Thoracic aorta (tissue), 2 donors: ENCODE measurements at places on chromosomes 1 and 21. TPM values are rescaled to one million over a fixed set of nuclear protein-coding genes. Genes with fewer than 3 reads are reported as not detected.

DNA sequence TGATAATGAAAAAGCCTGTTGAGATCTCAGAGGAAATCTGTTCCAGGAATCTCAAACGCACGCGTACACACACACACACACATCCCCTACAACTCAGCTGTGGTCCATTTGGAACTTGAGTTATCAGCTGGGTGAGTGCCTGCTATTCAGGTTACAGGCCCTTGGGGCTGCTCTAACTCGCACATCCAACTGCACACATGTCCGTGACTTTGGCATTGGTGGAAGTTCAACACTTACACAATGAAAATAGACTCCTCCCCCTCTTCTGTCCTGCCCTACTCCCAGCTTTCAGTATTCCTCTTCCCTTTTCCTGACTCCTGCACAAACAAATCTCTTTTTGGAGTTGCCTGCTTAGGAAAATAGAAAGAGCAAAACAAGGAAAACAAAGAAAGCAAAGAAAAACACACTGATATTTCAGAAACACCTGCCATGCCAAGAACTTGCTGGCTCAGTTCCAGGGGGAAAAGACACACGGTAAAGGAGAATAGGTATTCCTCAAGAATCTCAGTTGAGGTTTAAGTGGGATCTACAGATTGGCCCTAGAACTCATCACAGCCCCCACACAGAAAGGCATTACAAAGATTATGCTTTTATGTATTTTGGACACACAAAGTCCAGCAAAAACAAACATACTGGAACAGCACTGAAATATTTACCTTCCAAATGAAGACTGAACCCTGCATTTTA lies 140.9 kb downstream of the TGFBR3 start:
- DNase-seq = no peak

DNA sequence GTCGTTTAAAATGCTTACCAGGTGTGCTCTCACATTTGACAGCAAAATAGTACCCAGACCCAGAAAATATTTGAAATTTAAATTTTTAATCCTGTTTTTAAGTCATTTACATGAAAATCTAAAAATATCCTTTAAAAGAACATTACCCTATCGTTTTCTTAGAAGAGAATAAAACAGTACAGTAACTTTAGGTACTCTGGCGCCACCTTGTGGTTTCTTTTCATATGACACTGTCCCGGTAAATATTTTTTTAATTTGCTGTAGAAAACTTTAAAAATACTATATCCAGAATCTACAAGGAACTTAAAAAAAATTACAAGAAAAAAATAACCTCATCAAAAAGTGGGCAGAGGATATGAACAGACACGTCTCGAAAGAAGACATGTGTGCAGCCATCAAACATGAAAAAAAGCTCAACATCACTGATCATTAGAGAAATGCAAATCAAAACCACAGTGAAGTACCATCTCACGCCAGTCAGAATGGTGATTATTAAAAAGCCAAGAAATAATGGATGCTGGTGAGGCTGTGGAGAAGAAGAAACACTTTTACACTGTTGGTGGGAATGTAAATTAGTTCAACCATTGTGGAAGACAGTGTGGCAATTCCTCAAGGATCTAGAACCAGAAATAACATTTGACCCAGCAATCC lies 129.2 kb downstream of the RGS21 start:
- DNase-seq = no peak

- no peak for DNase-seq
Measured at GRCh38 chr21:28793043-28793442, 199.6 kb downstream of the LTN1 start.

GRCh38 chr1:87156124-87156523 lies 172.6 kb upstream of the LMO4 start:
- no peak for DNase-seq

- no peak for DNase-seq
Measured at GRCh38 chr1:157431751-157432150, 120.6 kb downstream of the FCRL5 start.

- DNase-seq = no peak
Measured at GRCh38 chr1:207431508-207431907, 22.6 kb upstream of the CR2 start.

- DNase-seq = no peak
Measured at GRCh38 chr1:70587872-70588366, 176.9 kb downstream of the CTH start.

GRCh38 chr1:234660536-234661316 lies 50.7 kb upstream of the IRF2BP2 start:
- no peak for DNase-seq

DNA sequence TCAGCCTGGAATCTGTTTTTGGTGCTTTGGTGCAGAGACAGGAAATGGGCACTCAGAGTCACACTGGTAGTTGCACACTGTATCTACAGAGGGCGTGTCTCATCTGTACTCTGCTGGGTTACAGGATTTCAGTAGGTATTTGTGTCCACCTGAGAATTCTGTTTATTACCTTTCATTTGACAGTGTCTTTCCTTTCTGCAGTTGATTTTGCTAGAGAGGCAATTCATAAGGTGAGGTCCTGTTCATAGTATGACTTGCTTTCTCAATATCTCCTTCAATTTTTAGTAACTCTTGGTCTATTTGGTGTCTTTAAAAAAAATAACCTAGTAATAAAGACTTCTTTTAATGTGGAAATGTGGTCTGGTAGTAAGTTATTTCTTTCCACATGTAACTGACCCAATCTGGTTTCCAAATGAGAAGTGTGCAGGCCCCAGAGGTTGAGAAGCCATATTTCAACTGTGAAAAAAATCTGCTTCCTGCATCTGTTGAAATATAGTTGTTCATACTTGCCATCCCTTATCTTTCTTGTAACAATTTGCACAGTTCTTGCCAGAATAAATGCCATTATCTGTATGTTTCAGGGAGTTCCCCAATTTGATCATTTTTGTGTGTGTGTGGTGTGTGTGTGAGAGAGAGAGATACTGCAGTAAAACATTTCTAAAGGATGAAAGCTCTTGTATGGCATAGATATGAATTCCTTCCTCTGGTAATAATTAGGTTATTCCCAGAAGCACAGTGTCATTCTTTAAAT lies 78.4 kb upstream of the DNAJC6 start:
- DNase-seq = no peak

RIPPLY3 gene
- not detected for total RNA-seq

ASAP3 gene
- total RNA-seq = 28.2 TPM

KIF21B gene
- total RNA-seq = 4.2 TPM

RAB7B gene
- total RNA-seq = 2.5 TPM

TDRD5 gene
- 0.14 TPM for total RNA-seq

IGSF3 gene
- 1.5 TPM for total RNA-seq
